Spinal cord (tissue), 10 donors: ENCODE measurements at places on chromosomes 11 and 22.

DNA sequence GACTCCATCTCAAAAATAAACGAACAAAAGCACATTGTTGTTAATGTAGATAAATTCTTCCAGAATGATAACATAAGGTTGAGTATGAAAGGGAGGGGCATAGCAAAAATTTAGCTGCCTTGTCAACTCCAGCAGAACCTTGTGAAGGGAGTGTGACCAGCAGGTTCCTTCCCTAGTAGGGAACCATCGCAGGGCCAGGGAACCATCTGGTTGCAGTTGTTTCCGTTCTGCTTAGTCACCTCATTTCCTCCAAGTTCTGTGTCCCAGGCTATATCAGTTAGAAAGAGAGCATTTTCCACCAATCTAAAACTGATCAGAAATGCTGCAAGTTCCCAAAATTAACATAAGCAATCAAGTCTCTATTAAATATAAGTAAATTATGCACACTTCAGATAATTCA, 126.7 kb upstream of the BLID start:
- H3K27me3 ChIP-seq = no peaks in the 10 kb centered on the region
- H3K4me3 ChIP-seq = no peak overlapping the region
- H3K4me1 ChIP-seq = no peaks in the 10 kb centered on the region
- DNase-seq = no peak

DNA sequence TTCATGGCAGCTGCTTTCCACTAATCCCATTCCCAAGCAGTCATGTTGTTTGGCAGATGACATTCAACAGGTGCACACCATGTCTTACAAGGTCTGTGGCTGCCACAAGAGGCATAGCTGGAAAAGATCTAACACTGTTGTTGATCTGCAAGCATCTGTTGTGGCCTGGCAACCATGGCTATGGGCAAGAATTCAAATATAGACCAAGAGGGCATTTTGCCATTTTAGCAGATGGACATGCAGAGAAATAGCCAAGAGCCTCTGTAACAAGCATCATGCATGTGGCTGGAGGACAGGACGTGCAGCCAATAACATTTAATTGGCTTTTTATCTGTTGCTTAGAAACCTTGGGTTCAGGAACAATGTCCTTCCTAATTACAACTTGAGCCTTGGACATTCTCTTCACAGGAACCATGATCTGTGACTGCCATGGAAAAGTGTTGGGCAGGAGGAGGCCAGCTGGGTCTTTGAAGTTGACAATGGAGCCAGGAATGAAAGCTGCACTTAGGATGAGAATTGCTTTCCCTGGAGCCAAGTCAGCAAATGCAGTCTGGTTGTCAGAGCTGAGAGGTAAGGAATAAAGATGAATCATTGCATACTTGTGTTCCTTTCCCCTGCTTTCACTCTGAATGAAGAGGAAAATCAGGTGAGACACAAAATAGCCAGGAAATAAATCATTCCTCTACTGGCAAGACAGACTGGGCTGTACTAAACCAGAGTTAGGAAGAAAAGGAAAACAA, 113.6 kb upstream of the ANO5 start:
- DNase-seq = peak; percentile 23
- no peaks in the 10 kb centered on the region for H3K27me3 ChIP-seq
- no peak overlapping the region for H3K27ac ChIP-seq
- H3K4me3 ChIP-seq = no peak overlapping the region
- no peaks in the 10 kb centered on the region for H3K36me3 ChIP-seq
- no peaks in the 10 kb centered on the region for H3K4me1 ChIP-seq

- DNase-seq = no peak
- no peaks in the 10 kb centered on the region for H3K27me3 ChIP-seq
- H3K36me3 ChIP-seq = peaks cover 5% of the 10 kb centered on the region
- H3K4me1 ChIP-seq = peaks cover 3% of the 10 kb centered on the region
Measured at GRCh38 chr11:95985174-95985808, 61.4 kb upstream of the MTMR2 start.

GRCh38 chr11:13091373-13091772, 82.3 kb downstream of the RASSF10 start:
- no peaks in the 10 kb centered on the region for H3K36me3 ChIP-seq
- no peak for DNase-seq
- no peak overlapping the region for H3K27ac ChIP-seq
- no peaks in the 10 kb centered on the region for H3K27me3 ChIP-seq

GRCh38 chr22:38840129-38840528, 3.7 kb downstream of the NPTXR start:
- peaks cover 40% of the 10 kb centered on the region for H3K4me1 ChIP-seq
- peaks cover 14% of the 10 kb centered on the region for H3K27me3 ChIP-seq
- DNase-seq = no peak
- H3K27ac ChIP-seq = no peak overlapping the region
- H3K4me3 ChIP-seq = no peak overlapping the region
